ENCODE measurements at places on chromosomes 5 and 9. TPM values are rescaled to one million over a fixed set of nuclear protein-coding genes. Genes with fewer than 3 reads are reported as not detected.

NRARP gene
- total RNA-seq, result 1.8 TPM

SOX30 gene
- total RNA-seq, result 0.57 TPM

NUTM2G gene
- not detected for total RNA-seq

QRFP gene
- not detected for total RNA-seq

PCDHGA2 gene
- not detected for total RNA-seq

RANBP17 gene
- not detected for total RNA-seq

SLC27A6 gene
- not detected for total RNA-seq

GRCh38 chr9:95756986-95757385 is 118.5 kb upstream of the ERCC6L2 start:
- H3K4me3 ChIP-seq, result no peak overlapping the region
- peaks cover 3% of the 10 kb centered on the region for H3K27me3 ChIP-seq
- no peak overlapping the region for H3K27ac ChIP-seq
- no peaks in the 10 kb centered on the region for H3K4me1 ChIP-seq
- H3K36me3 ChIP-seq, result no peaks in the 10 kb centered on the region

DNA sequence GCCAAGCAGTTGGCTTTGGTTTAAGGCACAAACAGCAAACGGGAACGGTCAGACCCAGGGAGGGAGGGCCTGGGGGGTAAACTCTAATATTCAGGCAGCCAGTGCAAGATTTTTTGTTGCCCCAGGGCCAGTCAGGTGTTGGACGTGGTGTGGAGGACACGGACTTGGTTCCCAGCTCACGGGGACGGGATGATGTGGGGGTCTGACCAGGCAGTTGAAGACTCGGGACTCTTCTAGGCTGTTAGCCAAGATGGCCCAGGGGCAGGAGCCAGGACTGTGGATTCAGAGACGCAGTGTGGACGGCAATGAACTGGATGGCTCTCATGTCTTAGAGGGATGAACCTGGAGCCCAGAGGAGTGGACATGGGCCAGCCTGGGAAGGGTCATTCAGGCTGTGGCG is 169.2 kb downstream of the C9orf50 start:
- H3K4me3 ChIP-seq, result no peak overlapping the region
- DNase-seq, result no peak
- no peaks in the 10 kb centered on the region for H3K27me3 ChIP-seq
- H3K27ac ChIP-seq, result no peak overlapping the region

DNA sequence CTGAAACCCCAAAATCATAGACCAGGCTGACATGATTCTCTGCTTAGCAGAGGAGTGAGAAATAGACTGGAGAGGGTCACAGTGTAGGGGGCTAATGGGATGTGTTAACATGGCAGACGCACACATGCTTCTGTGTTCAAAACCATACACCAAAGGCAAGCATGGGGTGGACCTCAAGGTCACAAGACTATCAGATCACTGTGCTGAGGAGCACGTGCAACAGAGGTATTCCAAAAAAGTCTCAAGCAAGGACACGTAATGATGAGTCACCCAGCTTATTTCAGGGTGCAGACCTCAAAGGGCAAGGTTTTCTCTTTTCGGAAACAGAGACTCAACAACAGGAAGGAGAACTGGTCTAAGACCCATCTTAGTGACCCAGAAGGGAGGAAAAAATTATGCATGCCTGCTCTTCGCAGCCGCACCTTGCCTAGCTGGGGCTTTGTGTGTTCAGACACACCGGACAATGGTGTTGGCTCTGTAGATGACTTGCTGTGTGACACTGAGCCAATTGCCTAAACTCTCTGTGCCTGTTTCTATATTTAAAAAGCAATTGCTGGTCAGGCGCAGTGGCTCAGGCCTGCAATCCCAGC is 20.3 kb downstream of the WHRN start:
- no peak overlapping the region for H3K4me3 ChIP-seq
- H3K27me3 ChIP-seq, result no peaks in the 10 kb centered on the region
- H3K4me1 ChIP-seq, result peaks cover 23% of the 10 kb centered on the region
- DNase-seq, result peak; percentile 61
- H3K27ac ChIP-seq, result peak overlapping the region; percentile 67

GRCh38 chr9:2874001-2874750 is 30.3 kb upstream of the PUM3 start:
- H3K27ac ChIP-seq, result no peak overlapping the region
- peaks cover 3% of the 10 kb centered on the region for H3K27me3 ChIP-seq

GRCh38 chr5:163916376-163916775 is 411.0 kb downstream of the MAT2B start:
- H3K4me1 ChIP-seq, result no peaks in the 10 kb centered on the region
- no peak for DNase-seq
- H3K27me3 ChIP-seq, result no peaks in the 10 kb centered on the region
- no peak overlapping the region for H3K27ac ChIP-seq
- H3K4me3 ChIP-seq, result no peak overlapping the region

GRCh38 chr5:41503860-41504259 is 6.5 kb downstream of the PLCXD3 start:
- H3K4me1 ChIP-seq, result no peaks in the 10 kb centered on the region
- H3K27ac ChIP-seq, result no peak overlapping the region
- H3K36me3 ChIP-seq, result no peaks in the 10 kb centered on the region
- peaks cover 4% of the 10 kb centered on the region for H3K27me3 ChIP-seq
- DNase-seq, result no peak

DNA sequence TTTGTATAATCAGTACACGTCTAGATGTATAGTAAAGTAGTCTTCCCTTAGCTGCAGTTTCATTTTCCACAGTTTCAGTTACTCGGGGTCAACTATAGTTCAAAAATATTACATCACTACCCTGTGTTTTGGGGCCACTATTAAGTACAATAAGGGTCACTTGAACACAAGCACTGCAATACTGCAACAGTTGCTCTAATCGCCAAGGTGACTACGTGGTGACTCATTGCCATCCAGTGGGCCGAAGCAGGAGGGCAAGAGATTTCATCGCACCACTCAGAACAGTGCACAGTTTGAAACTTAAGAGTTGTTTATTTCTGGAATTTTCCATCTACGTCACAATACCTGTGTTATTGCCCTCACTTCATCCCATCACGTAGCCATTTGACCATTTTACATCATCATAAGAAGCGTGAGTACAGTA is at the start of gene ARL14EPL:
Gene ARL14EPL, plus strand, starts transcription at position 379 of the 424 bp plus-strand sequence. CDS start 18,994 bp downstream, outside the sequence.
- no peak within 1 kb of the TSS for H3K4me3 ChIP-seq
- no peaks in the 10 kb centered on the region for H3K36me3 ChIP-seq
- H3K27ac ChIP-seq, result no peak within 1 kb of the TSS
- H3K27me3 ChIP-seq, result peaks cover 26% of the 10 kb centered on the region

DNA sequence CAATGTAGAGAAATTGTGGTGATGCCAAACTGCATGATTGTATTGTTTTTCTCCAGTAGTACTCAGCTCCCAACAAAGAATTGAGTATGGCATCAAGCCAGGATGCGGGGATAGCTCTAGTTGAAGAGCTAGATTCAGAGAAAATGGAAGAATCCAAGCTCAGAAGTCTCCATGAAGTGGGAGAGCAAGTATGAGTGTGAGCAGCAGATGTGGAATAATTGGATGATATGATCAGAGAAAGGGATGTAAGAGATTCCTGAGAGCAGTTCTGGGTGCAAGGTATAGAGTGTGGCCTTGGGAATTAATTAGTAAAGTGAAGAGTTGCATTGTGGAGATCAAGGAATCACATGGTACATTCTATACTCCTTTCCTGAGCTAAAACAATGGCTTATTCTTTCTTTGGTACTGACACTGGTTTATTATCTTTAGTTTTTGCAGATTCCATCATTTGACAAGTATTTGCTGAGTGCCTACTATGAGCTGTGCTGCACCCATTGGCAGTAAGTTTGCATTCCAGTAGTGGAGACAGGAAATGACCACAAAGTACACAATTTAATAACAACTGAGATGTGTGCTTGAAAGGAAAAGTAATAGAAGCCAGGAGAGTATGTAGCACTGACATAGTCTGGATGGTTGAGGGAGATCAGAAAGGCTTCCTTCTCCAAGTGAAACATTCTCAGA is 177.1 kb downstream of the CPLANE1 start:
- no peak overlapping the region for H3K27ac ChIP-seq
- DNase-seq, result no peak
- no peak overlapping the region for H3K4me3 ChIP-seq

DNA sequence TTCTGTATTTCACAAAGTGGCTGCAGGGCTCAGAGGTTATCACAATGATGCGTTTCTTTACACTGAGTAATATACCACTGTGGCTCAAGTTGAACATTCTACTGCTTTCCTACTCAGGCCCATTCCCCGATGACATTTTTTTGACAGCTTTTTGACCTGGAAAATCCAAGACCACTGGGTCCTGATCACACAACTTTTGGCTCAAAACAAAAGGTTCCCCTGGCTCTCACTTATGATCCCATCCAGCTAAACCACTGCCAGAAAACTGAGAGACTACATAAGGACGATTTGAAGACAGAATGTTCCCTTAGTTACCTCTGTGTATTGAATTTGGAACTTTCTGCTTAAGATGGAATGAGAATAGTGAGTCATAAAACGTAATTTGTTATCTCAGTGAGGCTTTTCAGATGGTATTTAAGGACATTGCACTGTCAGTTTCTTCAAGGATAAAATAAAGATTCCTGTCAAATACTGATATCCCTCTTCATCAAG is 78.0 kb upstream of the FBXL7 start:
- DNase-seq, result no peak
- H3K4me3 ChIP-seq, result no peak overlapping the region
- H3K4me1 ChIP-seq, result no peaks in the 10 kb centered on the region
- H3K27me3 ChIP-seq, result no peaks in the 10 kb centered on the region
- no peak overlapping the region for H3K27ac ChIP-seq
- no peaks in the 10 kb centered on the region for H3K36me3 ChIP-seq

- DNase-seq, result no peak
- H3K4me1 ChIP-seq, result no peaks in the 10 kb centered on the region
- H3K4me3 ChIP-seq, result no peak overlapping the region
- H3K36me3 ChIP-seq, result no peaks in the 10 kb centered on the region
- H3K27me3 ChIP-seq, result peaks cover 3% of the 10 kb centered on the region
- no peak overlapping the region for H3K27ac ChIP-seq
Observed at GRCh38 chr5:110561510-110561909, 165.0 kb downstream of the TMEM232 start.

GRCh38 chr9:21174671-21175070 is 8.2 kb upstream of the IFNA21 start:
- H3K36me3 ChIP-seq, result no peaks in the 10 kb centered on the region
- H3K4me3 ChIP-seq, result no peak overlapping the region
- no peaks in the 10 kb centered on the region for H3K4me1 ChIP-seq
- DNase-seq, result no peak
- peaks cover 3% of the 10 kb centered on the region for H3K27me3 ChIP-seq
- no peak overlapping the region for H3K27ac ChIP-seq

DNA sequence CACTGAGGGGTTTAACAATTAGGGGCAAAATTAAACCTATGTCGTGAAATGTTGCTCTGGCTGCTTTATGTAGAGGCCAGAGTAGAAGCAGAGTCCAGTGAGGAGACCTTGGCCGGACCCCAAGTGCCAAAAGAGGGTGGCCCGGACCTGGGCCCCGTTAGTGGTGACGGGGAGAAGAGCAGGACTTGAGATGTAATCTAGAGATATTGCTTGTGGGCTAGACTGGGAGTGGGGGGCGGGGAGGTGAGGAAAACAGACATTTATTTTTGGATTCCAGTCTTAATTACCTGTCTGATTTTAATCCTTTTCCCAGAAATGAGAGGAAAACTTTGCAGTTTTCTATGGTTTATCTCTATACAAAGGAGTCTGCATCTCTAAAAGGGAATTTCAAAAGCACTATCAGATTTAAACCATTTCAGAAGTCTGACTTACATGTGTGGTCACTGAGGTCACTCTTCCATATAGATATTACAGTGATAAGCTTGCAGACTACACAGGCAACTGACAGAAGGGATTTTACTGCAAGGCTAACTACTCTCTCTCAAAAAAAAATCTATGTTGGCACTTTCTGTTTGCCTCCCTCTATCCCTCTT is 108.1 kb downstream of the MED27 start:
- H3K4me3 ChIP-seq, result no peak overlapping the region
- DNase-seq, result no peak
- H3K4me1 ChIP-seq, result no peaks in the 10 kb centered on the region

Data from activated naive CD4-positive, alpha-beta T cell treated with anti-CD3 and anti-CD28 coated beads for 36 hours (primary cell).